ENCODE measurements at places on chromosomes 4 and X.

DNA sequence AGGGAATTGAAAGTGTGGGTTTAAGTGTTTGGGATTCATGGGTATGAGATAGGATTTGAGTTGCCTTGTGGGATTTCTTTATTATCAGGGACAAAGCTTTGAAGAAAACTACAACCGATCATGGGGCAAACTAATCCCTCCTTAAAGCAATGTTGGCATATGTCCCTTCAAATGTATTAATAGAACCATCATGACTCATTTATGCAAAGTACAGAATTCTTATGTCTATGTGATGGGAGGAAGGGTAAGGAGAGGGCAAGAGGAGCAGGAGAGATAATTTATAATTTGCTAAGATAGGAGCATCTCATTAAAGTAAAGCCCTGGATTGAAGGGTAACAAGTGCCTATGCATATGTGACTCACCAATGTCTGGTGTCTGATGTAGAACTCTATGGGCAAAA, 94.2 kb downstream of the PHEX start:
- DNase-seq: no peak

DNA sequence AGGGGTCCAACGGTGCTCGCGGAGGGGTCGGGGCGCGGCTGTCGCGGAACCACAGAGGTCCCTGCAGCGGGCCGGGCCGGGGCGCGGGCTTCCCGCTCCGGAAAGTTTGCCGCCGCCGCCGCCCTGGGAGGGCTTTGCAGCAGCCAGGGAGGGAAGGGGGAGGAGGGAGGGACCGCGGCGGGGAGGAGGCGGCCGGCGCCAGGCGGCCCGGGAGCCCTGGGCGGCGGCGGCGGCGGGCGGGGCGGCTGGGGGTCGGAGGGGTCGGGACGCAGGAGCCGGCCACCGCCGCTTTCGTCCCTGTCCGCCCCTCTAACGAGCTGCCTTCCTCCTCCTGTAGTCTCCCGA, 375 bp downstream of the FGFR3 start:
- DNase-seq: peak; percentile 47

DNA sequence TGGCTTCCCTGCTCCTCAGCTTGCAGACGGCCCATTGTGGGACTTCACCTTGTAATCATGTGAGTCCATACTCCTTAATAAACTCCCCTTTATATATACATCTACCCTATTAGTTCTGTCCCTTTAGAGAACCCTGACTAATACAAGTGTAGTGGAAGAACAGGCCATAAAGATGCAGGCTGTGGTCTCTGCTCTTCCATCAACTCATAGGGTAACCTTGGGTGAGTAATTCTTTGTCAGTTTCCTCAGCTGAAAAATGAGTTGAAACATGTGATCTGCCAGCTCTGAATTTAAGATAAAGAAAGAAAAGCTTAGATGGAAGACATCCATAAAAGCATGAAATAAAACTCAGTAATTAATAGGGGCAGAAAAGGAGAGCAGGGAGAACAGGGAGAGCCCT, 103.6 kb downstream of the ENOX2 start:
- no peak for DNase-seq

GRCh38 chr4:126273746-126274145, 959.0 kb downstream of the FAT4 start:
- DNase-seq: no peak

GRCh38 chrX:39248330-39248729, 447.1 kb downstream of the MID1IP1 start:
- DNase-seq: no peak

- DNase-seq: no peak
These were observed 6.5 kb downstream of the SASH3 start for GRCh38 chrX:129786210-129786651.

DNA sequence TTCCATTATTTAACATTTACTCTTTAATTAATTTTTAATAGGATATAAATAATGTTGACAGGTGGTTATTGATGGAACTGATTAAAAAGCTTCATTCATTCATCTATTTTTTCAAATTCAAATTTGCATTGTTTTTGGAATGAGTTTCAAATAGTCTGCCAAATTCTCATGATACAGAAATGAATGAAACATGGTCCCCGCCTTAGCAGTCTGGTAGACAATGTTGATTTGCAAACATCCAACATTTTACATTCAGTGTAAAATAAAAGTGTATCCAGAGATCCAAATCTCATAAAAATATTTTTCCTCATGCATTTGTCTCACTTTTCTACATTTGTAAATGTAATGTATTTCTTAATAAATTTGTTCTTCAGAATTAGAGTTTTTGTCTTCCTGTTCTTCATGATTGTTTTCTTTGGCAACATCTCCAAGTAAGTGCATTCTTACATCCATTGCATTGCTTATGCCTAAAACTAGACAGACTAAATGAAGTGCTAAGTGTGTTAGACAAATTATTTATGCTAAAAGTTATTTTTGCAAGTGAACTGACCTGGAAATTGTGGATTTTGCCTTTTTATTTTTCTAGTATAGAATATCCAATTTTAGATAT, 142.3 kb downstream of the PCDH18 start:
- DNase-seq: no peak

DNA sequence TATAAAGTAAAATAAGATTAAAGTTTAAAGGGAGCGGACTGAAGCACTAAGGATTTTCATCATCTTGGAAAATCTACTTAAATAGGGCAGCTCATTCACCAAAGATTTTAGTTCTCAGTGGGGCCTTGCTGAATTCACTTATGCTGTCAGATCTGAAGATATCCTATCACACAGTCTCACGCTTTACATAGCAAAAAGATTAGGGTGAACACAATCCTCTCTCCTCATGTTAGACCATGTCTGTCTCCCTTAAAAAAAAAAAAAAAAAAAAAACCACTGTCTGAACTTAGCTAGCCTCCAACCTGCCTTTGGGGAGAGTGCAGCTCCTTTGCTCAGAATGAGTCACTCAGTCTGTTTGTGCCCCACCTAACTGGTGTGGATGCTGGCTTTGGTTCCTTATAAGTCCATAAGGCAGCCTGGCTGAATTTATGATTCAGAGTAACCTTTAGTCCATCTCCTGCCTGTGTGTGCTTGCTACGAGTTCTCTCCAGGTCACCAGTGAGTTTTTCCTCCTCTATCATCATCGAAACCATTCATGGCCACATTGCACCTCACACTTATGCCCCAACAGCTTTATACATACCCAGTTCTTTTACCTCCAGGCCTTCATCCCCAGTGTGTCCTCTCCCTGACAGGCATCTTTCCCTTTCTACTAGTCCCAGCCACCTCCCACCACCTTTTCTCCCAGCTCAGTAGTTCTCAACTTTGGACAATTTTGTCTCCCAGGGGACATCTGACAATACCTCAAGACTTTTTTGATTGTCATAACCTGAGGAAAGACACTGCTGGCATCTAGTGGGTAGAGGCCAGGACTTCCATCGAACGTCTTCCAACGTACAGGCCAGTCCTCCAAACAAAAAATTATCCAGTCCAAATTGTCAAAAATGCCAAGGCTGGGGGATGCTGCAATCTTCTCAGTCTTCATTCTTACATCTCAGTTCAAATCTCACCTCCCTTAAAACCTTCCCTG, 220.7 kb upstream of the EMCN start:
- no peak for DNase-seq

DNA sequence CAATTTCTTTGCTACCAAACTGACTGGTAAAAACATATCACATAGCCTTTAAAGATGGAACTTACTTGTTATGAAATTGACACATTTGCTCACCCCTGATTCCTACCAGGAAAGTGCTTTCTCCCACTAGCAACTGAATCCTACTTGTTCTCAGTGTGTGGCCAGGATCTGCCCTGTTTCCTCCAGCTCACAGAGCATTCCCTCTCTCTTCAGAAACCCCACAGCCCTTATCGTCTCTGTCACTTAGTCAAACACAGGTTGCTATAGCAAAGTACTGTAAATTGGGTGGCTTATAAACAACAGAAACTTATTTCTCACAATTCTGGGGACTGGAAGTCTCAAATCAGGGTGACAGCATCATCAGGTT, 265.2 kb upstream of the BOD1L1 start:
- no peak for DNase-seq

- no peak for DNase-seq
These were observed 5.5 kb upstream of the TLR10 start for GRCh38 chr4:38788317-38788716.

DNA sequence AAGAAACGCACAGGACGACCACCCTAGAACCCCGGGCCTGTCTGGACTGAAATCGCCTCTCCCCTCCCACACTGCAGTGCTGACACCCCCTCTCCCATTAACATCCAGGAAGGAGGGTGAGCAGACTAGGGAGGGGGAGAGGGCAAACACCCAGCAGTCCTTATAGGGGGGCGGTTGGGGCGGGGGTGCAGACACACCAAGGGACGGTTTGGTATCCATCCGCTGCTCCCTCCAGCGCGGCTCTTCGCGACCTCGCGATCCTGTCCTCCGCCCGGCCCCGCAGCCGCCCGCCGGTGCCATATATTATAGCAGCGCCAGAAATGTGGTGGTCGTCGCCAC, 411 bp upstream of the GPRASP1 start:
- DNase-seq: no peak

- no peak for DNase-seq
These were observed 573.8 kb upstream of the NDST4 start for GRCh38 chr4:115687052-115687755.

DNA sequence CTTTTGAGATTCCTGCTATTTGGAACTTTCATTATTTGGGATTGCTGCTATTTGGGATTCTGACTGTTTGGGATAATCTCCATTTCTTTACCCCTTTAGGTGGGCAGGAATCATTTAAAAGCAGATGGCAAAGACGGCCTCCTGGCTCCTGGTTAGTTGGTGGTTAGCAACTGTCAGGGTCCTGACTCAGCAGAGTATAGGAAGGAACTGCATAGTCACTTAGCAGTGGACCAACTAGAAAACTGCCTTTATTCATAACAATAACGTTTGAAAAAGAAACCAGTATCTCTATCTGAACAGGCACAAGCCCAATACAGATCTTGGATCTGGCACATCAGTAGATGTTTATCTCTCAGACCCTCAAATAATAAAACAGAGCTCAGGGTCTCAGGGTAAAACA, 469.7 kb upstream of the FGF16 start:
- DNase-seq: no peak

DNA sequence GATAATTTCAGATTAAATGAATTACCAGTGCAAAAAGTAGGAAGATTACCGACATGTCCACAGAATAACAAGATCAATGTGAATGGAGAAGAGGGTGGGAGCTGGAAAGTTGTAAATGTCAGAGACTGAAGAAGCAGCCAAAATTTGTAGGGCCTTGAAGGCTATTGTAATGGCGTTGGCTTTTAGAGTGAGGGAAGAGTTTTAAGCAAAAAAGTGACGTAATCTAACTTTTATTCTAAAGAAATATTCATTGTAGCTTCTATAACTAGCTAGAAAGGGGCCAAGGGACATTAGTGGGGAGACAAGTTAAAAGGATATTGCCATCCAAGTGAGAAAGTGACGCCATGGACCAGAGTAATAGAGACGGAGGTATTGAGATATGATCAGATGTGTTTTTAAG, 63.3 kb upstream of the PCDH7 start:
- no peak for DNase-seq

GRCh38 chr4:82145850-82146249, 227.9 kb downstream of the HNRNPD start:
- no peak for DNase-seq
